ENCODE measurements at places on chromosomes 13 and 19. TPM values are rescaled to one million over a fixed set of nuclear protein-coding genes. Genes with fewer than 3 reads are reported as not detected.

DNA sequence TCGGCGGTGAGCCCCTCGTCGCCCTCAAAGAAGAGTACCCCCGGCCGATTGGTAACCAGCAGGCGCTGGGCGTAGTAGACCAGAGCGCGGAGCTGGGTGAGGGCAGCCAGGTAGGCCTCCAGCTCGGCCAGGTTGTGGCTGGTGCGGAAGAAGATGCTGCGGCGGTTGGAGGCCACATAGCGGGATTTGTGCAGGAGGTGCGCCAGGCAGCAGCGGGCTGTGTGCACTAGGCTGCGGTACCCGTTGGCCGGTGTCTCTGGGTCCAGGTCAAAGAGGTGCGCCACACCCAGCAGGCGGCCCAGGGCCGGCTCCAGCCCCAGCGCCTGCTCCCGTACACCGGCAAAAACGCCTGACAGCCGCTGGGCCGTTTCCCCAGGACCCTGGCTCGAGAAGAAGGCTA is 16.8 kb downstream of the LIPE start:
- no peak for DNase-seq

- DNase-seq = no peak
These were observed 527.1 kb downstream of the UQCRFS1 start for GRCh38 chr19:28685802-28686201.

The SACS gene
- 11.0 TPM for polyA plus RNA-seq

- DNase-seq = no peak
These were observed 40.3 kb upstream of the SGCG start for GRCh38 chr13:23140492-23140891.

GRCh38 chr19:34375598-34375997 is 10.6 kb downstream of the GPI start:
- no peak for DNase-seq

GRCh38 chr13:105083992-105084391 is 1451.5 kb downstream of the EFNB2 start:
- no peak for DNase-seq

DNA sequence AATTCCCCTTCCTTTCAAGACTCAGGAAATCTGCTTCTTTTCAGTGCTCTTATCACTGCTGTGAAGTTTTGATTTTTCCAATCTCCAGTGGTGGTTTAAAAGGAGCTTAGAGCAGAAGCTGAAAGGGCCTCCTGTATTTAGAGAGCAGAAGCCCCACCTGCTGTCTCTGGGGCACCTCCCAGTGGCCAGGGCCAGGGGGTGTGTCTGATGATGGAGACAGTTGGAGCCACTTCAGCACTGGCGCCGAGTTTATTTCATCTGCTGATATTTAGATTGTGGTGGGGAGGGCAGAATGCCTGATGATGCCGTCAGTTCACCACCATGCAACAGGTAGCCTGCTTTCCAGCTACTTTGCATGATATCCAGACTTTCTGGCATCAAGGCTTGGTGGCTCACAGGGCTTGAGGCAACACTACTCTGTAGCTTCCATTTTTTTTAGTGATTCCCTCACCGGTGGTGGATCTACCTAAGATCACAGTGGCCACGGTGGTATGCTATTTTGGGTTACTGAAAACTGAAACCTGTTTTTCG is 371.9 kb downstream of the KCNRG start:
- no peak for DNase-seq

DNA sequence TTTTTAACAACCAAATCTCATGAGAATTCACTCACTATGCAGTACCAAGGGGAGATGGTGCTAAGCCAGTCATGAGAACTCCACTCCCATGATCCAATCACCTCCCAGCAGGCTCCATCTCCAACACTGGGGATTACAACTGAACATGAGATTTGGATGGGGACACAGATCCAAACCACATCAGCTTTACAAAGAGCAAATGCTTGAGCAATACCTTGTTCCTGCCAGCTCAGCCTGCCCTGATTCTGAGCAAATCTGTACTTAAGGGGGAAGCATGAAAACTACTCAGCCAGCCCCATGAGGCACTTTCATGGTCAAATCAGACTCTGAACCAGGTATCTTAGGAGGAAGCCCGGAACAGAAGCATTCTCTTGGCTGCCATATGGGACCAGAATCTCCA is 259.9 kb downstream of the TBC1D4 start:
- DNase-seq = no peak

The KLK12 gene
- not detected for polyA plus RNA-seq

The ZNF66 gene
- polyA plus RNA-seq = 7.7 TPM

DNA sequence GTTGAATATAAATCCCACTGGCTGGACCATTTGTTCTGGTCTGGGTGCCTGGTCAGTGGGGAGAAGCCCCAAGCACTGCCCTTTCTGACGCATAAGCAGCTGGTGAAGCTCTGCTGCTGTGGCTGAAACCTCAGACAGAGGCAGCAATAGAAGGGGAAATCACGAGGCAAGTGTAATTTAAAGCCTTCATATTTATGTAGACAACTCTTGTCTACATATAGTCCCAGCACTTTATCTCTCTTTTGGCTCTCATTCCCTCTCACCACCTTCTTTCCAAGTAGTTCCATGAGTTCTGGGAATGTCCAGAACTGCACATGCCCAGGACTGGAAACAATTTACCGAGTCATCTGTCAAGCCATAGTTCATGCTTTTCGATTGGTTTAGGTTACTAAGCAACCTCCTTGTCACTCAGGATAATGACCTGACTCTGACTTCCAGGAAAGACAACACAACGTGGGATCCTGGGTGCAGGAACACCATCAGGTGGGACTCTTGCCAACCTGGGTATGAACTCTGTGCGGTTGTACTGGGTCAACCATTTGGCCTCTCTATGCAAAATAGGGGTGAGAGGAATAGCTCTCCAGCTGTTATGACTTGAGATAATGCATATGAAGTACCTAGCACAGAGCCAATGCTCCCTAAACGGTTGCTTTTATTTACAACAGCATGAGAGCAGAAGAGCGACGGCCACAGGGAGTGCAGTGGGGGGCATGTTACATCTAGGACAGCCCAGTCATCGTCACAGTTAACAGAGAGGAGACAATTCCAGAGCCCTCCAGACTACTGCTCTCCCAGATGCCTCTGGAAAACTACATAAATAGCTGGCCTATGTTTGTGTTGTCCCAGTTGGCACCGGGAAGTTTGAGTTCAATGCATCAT is 321.9 kb downstream of the FOXO1 start:
- DNase-seq = no peak

GRCh38 chr19:11096210-11096841 is 7.1 kb downstream of the LDLR start:
- DNase-seq = no peak

GRCh38 chr13:52393572-52394357 is 12.2 kb downstream of the THSD1 start:
- no peak for DNase-seq

- no peak for DNase-seq
These were observed 9.0 kb upstream of the CIRBP start for GRCh38 chr19:1259876-1260748.

DNA sequence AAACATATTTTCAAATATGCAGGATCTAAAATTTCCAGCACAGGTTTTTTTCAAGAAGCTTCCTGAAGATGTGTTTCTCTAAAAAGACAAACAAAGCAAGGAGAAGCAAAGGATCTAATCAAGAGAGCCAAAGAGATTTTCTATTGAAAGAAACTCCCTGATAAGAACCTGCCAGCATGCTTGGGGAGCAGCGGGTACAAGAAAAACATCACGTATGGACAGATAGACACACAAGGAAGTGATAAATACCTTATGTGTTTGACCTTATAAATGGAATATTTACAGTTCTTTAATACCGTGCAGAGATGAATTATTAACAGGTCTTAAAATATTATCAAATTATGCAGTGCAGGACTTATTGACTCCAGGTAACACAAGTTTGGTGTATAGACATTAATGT is 562.1 kb downstream of the DACH1 start:
- no peak for DNase-seq

DNA sequence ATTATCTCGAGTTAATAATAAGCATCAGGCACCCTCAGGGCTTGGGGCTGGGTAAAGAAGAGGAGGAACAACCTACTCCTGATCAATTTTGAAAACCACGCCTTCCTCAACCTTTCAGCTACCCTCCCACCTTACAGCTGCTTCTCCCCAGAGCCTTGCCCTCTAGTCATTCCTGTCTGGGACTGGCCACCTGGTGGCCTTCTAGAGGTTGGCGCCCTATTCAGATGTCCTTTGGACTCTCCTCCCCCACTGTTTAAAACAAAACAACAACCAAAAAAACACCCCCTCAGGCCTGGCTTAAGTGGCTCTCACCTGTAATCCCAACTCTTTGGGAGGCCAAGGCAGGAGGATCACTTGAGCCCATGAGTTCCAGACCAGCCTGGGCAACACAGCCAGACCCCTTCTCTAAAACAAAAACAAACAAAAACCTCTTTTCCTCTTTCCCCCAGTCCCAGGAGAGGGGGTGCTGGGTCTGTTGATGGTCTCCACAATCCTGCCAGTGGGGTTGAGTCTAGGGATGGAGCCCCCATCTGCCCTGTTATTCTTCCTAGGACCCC is 62.3 kb downstream of the CCDC70 start:
- DNase-seq = no peak

GRCh38 chr19:3073931-3074595 is 11.8 kb upstream of the TLE5 start:
- DNase-seq = no peak

GRCh38 chr13:87398047-87398446 is 273.1 kb upstream of the SLITRK5 start:
- no peak for DNase-seq

DNA sequence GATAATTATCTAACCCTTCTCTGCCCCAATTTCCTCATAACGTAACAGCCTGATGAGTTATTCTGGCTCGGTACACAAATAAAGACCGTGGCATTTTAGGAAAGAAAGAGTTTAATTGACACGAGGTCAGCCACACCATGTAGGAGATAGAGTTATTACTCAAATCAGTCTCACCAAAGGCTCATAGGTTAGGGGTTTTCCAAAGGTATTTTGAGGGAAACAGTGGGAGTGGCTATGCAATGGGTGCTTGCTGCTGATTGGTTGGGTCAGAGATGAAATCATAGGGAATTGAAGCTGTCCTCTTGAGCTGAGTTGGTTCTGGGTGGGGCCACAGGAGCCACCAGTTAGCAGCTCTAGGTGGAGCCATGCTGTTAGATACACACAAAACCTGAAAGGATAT is 137.5 kb downstream of the FREM2 start:
- DNase-seq = no peak

- DNase-seq = no peak
These were observed 122.9 kb upstream of the RNF113B start for GRCh38 chr13:98299966-98300350.

DNA sequence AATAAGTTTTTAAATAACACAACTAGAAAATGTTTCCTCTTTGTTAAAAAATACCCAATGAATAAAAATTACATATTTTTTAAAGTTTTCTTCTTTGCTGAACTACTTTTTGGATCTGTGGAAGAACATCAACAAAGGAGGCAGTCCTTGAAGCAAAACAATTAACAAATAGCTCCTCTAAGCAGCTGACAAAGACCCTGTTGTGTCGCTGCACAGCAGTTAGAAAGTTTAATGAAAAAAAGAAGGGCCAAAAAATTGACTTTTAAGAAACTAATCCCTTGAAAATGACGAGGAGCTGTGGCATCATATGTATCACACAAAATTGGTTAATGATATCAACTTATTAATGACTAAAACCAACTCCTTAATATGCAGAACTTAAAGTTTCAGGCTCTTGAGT is 72.1 kb downstream of the SLITRK1 start:
- DNase-seq = no peak

GRCh38 chr13:38180670-38181069 is 169.0 kb upstream of the UFM1 start:
- no peak for DNase-seq

The GPR183 gene
- polyA plus RNA-seq = 2.1 TPM

DNA sequence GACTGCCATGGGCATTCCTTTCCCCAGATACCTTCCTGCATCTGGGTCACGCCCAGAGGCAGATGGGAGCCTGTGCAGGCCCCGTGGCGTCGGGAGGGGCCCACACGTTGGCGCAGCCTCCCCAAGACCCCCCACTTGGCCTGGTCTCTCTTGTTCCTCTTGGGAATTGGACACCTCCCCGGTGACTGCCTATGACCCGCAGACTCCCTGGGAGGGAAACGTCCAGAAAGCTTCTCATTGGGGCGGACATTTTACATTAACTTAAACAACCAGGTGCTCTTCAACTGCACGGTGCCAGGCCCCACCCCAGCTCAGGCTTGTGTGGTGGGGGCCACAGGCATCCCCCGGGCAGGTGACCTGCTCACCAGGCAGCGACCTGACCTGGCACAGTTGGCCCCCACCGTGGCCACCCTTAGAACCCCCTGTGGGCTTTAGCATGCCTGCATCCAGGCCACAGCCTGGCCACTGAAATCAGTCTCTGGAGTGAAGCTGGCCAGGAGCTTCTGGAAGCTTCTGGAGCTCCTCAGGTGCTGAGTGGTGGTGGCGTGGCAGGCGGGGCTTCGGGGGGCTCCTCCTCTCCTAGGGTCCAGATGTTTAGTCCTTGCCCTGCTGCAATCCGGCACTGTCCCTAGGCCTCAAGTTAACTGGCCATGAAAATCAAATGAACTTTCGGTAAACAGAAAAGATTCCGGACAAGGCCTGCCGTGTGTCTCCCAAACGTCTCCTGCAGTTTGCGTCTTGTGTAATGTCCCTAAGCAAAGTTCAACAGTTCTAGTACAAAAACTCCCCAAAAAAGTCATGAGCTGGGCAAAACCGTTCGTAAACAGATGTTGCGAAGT is 8.5 kb upstream of the PROZ start:
- no peak for DNase-seq

The SYMPK gene
- polyA plus RNA-seq = 57.8 TPM

The ZNF835 gene
- polyA plus RNA-seq = 7.3 TPM

The IGFL3 gene
- polyA plus RNA-seq = not detected

DNA sequence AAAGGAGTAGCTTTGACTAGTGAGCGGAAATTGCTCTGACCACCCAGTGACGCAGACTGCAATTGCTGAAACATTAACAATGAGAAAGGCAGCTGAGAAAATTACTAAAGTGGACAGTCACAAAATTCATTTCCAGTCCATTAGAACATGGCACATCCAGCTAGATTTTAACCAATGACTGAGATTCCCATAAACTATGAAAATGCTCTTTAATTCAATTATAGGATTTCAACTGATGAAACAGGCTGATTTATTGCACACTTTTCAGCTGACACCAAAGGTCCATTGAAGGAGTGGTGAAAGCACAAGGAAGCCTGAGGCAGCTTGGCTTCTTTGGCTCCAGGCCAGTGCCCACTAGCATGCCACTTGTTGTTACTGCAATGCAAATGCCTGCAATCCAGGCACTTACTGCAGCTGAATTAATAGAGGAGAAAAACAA is 933.4 kb downstream of the SLITRK6 start:
- DNase-seq = peak; percentile 9

DNA sequence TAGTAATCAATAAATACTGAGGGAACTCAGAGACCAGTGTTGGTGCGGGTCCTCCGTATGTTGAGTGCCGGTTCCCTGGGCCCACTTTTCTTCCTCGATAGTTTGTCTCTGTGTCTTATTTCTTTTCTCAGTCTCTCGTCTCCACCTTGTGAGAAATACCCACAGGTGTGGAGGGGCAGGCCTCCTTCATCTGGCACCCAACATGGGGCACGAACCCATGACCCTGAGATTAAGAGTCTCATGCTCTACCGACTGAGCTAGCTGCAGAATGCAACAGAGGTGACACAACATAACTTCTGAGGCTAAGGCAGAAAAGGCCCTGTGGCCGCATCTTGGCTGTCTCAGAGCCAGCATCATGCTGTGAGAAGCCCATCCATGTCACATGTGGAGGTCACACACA is 5.3 kb upstream of the ZNF613 start:
- DNase-seq = no peak

GRCh38 chr13:107202371-107203023 is 634.6 kb upstream of the ARGLU1 start:
- no peak for DNase-seq
